ENCODE measurements at places on chromosomes 4 and X.

DNA sequence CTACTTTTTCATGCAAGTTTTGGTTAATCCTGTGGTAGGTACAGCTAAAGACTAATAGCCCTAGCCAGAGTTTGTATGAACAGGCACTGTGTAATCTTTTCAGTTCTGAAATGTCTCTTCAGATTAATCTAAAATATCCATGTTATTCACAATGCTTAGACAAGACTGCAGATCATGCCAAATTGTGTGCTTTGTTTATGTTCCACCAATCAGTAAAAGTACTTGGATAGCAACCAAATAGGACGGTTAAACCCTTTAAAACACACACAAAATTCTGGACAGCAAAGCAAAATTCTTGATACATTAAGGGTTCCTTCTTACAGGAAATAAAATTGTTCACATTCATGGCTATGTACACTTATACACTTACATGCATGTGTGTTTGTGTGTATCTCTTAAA, 139.1 kb downstream of the KLHL13 start:
- no peak for DNase-seq

- peak; percentile 85 for DNase-seq
These were observed 45.7 kb downstream of the PRPS1 start for GRCh38 chrX:107673933-107674479.

- DNase-seq, result no peak
These were observed 53.8 kb upstream of the TXK start for GRCh38 chr4:48187813-48188212.

DNA sequence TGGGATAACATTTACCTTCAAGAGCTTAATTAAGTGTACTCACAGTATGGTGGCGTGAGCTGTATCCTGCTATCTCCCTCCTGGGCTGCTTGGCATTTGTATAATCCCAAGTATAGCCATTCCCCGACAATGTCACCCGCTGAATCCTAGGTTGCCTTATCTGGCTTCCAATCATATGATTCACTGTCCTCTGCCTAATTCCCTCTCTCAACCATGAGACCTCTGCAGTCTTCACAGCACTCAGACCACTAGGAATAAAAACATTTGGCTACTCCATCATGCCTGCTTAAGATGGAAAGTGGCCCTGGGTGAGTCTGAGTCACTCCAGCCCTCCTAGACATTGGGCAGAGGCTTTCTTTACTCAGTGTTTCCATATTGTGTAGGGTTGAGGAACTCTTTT, 28.9 kb upstream of the WDFY3 start:
- DNase-seq, result no peak

GRCh38 chr4:9594948-9595347, 150.7 kb downstream of the DEFB131A start:
- no peak for DNase-seq

GRCh38 chr4:1041147-1041935, 29.9 kb downstream of the FGFRL1 start:
- no peak for DNase-seq

DNA sequence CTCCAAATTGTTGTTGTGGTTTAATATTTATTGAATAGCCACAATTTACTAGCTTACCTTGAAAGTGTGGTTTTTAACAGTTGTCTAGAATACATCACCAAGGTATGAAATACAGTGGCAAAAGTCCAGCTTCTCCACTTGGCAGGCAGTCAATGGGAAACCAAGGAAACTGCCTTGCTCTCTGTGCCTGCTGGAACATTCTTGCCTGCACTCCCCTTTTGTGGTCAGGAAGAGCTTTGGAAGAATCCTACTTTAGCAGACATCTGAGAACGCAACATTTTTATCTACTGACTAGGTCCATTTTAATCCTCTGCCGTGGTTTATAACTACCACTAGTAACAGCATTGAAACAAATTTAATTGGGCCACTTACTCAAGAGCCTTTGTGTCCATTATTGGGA, 64.5 kb downstream of the TENM3 start:
- no peak for DNase-seq

- DNase-seq, result no peak
These were observed 3.2 kb upstream of the CLOCK start for GRCh38 chr4:55549888-55550287.

DNA sequence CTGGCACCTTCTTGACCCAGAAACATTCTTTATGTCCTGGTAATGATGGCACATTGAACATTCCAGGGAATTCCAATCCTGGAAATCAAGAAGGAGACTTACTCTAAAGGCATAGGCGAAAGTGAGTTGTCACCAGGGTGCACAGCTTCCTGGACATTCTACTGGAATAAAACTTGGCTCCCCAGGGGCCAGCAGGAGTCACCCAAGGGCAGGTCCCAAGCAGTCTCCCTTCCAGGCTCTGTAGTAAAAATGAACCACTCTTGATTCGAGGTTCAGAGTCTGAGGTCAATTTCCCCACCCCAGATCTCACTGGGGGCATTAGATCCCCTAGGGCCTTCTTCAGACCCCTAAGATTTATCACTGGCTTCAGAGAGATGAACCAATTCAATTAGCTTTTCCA, 338.7 kb upstream of the GATB start:
- no peak for DNase-seq

DNA sequence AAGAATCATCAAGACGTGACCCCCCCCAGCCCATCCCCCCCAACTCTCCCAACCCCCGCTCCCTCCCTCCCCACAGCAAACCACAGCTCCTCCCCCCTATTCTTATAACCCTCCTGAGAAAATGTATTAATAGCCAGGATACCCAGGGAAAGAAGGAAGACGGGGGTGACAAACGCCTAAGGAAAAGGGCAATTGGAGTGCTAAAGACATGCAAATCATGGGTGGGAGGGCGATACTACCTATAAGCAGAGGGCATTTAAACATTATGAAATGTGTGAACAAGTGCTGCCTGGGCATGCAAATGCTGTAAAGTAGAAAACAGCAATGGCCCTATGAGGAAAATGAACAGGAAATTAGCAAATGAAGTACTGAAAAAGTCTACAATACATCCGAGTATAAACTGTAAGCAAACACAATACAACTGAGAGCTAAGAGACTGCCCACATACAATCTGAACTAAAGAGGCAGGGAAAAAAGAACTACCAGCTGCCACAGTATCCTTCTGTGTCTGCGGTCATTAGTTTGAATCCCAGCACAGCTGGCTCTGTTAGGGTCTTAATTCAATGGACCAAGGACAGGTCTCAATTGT, 2.4 kb downstream of the CXXC4 start:
- no peak for DNase-seq

GRCh38 chr4:11741190-11741652, 312.5 kb upstream of the HS3ST1 start:
- DNase-seq, result no peak

DNA sequence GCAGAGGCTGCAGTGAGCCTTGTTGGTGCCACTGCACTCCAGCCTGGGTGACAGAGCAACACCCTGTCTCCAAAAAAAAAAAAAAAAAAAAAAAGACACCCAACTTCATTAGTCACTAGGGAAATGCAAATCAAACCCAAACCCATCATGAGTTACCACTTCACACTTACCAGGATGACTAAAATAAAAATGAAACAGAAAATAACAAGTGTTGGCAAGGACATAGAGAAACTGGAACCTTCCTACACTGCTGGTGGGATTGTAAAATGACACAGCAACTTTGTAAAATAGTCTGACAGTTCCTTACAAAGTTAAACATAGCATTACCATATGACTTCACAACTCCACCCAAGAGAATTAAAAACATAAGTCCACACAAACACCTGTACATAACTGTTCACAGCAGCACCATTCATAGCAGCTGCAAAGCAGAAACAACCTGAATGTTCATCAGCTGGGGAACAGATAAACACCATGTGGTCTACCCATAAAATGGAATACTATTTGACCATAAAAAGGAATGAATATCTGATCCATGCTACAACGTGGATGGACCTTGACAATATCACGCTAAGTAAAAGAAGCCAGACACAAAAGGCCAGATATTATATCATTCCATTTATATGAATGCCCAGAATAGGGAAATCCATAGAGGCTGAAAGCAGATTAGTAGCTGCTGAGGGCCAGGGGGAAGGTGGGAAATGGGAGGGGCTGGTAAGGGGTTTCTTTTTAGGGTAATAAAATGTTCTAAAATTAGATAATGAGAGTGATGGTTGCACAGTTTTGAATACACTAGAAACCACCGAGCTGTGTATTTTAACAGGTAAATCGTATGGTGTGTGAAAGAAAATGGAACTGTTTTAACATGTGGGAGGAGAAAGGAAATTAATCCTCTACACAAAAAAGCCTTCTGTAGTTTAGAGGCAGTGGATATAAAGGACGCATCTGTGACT, 18.3 kb downstream of the CD99L2 start:
- DNase-seq, result no peak

- DNase-seq, result no peak
These were observed 248.1 kb upstream of the PPARGC1A start for GRCh38 chr4:24137671-24138601.

GRCh38 chrX:37608156-37608555, 36.7 kb downstream of the LANCL3 start:
- no peak for DNase-seq

DNA sequence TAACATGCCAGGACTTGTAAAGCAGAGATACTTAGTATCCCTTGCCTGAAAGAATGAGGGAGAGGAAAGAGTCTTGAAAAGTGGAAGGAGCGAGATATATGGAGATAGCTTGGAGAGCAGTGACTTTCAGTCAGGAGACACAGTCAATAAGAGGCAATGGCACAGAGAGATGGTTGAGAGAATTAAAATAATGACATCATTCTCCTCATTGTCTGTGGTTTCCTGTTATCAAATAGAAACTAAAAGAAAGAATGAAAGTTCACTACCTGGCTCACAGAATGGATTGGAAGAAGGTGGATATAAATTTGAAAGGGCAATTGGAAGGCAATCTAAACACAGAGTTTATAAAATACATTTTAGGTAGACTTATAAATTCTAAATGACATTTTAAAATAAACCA, 760.2 kb upstream of the AADAT start:
- DNase-seq, result no peak

GRCh38 chr4:152074573-152074972, 313.8 kb upstream of the GATB start:
- DNase-seq, result no peak

- DNase-seq, result no peak
These were observed 330.3 kb downstream of the BCOR start for GRCh38 chrX:39767446-39767845.

DNA sequence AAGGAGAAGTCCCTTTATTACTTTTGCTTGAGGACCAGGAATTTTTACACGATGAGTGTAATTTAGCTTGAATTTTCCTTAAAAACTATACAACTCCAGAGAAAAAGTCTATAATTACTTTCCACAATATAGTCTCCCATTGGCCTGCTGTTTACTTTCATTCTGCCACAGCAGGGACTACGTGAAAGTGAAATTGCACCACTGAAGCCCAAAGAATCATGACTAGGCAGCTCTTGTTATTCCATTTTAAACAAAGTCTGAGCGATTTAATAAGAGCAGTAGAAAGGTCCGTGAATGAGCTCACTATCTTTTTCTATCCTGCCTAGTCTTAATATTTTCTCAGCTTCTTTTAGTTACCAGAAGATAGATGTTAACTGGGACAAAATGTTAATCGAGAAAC, 68.6 kb downstream of the ADGRG4 start:
- no peak for DNase-seq

DNA sequence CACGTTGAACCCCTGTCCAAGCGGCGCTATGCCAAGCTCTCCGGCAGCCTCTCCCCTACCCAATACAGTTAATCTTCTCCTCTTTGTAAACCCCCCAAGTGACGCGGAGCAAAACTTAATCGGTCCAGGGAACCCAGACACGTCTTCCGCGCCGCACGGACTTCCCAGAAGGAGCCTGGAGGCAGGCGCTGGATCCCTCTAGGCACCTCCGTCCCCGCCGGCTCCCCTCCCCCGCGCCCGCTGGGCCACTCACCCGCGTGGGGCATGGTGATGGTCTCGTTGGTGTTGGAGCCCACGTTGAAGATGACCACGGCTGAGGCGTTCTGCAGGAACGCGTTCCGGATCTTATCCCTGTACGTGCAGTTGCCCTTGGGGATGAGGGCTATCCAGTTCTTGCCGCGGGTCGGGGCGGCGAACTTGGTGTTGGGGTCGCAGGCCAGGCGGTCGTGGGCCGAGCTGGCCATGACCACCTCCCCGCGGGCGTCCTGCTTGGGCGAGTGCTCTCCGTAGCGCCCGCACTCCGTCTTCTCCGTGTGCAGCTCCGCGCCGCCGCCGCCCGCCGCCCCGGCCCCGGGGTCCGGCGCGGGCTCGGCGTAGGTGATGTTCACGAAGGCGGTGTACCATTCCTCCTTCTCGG, 1.1 kb downstream of the RNF150 start:
- DNase-seq, result peak; percentile 3

- no peak for DNase-seq
These were observed 7.6 kb downstream of the TIGD4 start for GRCh38 chr4:152771741-152772533.

- no peak for DNase-seq
These were observed 1.6 kb downstream of the CXCL1 start for GRCh38 chr4:73870768-73871167.

DNA sequence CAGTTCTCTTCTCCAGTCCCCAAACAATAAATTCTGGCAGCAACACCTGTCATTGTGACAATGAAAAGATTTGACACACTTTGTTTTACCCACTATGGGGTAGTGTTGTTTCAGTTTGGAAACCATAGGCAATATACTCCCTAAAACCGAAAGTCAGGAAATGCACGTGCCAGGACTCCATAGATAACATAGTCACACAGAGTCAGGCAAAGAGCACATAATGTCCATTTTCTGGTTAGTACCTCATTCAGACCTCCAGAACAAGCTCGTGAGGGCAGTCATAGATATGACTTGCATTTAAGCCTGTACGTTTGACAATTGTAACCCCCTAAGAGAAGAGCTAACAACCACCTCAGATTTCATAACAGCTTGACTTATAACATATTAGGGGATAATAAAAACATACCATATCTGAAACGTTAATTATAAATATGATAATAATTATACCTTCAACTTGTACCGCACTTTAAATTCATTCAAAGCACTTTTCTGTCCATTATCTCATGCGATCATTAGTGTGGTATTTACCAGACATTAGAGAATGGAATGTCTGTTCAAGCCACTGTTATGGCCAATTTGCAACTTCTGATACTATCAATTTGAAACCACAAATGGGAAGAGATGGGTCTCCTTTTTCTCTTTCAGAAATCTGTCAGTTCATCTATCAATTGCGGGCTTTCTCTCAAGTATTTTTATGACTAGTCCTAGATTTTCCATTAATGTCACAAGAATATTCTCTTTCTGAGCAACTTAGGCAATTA, 147.4 kb downstream of the LDB2 start:
- no peak for DNase-seq

DNA sequence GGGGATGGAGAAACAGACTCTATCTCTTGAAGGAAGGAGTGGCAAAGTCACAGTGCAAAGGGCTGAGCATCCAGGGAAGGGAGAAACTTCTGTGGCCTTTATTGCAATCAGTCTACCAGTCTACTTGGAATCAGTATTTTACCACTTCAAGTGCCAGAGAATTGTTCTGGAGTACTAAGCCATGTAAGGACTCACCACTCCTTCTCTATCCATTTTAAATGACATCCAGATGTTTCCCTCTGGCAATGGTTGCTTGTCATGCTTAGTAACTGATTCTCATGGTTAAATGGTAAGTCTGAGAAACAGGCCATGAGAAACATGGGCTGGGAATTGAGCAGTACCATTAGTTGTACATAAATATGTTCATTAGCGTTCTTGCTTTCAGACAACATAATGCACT, 21.1 kb upstream of the SMIM10 start:
- no peak for DNase-seq
